Cortex of kidney (tissue), 1 donor: ENCODE measurements at places on chromosomes 3 and 15.

- DNase-seq: no peak
Observed at GRCh38 chr3:44016818-44017217, 224.9 kb upstream of the TOPAZ1 start.

DNA sequence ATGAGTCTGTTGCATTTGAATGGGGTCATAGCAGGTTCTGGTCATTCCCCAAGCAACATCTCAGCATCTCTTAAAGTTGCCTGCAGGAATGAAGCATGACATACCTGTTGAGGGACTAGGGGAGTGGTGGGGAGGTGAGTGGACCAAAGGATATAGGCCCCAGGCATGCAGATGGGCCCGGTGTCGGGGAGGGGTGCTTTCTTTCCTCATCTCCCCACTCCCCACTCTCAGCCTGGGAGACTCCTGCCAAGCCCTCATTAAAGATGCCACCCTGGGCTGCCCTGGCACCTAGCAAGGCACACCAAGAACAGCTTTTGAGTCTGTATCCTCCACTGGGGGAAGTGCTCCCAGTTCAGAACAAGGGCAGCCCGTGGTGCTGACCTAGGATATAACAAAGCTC, 54.2 kb downstream of the GRIP2 start:
- no peak for DNase-seq

GRCh38 chr15:63227689-63228088, 38.3 kb downstream of the RAB8B start:
- DNase-seq: no peak

GRCh38 chr3:182739619-182740018, 53.7 kb upstream of the ATP11B start:
- no peak for DNase-seq

GRCh38 chr3:112776000-112776399, 70.7 kb downstream of the CD200R1L start:
- no peak for DNase-seq

- no peak for DNase-seq
Observed at GRCh38 chr3:193902607-193903511, 233.1 kb upstream of the HES1 start.

DNA sequence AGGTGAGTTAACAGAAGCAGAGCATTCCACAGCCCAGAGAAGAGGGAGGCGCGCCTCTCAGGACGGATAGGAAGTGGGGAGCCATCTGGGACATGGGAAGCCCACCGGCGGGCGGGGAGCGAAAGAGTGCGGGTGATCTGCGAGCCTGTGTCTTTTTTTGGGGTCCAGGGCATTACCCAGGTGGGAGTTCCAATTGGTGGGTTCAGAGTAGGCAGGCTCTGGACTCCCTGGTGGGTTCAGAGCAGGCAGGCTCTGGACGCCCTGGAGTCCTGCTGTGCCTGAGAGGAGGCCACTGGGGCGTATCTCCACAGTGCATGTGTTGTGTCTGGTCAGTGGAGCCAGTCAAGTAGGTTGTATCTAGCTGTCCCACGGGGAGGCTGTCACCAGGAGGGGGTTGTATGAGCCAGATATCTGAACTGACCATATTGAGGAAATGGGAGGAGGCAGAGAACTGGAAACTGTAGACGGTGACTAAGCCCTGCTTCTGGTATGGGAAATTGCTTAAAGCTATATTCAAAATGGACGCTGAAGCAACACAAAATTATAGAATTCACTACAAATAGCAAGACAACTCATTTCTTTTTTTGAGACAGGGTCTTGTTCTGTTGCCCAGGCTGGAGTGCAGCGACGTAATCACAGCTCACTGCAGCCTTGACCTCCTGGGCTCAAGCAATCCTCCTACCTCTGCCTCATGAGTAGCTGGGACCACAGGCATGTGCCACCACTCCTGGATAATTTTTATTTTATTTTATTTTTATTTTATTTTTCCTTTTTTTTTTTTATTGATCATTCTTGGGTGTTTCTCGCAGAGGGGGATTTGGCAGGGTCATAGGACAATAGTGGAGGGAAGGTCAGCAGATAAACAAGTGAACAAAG, 34.5 kb upstream of the CHST2 start:
- no peak for DNase-seq

GRCh38 chr3:71251156-71251775, 332.3 kb downstream of the FOXP1 start:
- DNase-seq: no peak

GRCh38 chr3:108184824-108185223, 37.4 kb downstream of the IFT57 start:
- DNase-seq: no peak

DNA sequence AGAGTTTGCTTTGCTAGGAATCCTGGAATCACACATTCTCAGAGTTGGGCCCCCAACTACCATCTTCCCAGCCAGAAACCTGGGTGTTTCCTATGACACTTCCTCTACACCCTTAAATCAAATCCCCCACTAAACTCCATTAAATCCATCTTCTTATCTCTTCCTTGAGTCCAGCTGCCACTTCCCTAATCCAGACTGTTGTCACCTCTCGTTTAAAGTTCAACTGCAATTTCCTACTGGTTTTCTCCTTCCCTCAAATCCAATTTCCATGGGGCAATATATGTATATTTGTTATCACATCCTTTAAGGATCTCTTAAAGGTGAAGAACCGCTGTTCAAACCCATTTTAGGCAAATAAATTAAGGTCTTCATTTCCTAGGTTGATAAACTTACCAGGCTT, 73.6 kb upstream of the SNTN start:
- DNase-seq: no peak

DNA sequence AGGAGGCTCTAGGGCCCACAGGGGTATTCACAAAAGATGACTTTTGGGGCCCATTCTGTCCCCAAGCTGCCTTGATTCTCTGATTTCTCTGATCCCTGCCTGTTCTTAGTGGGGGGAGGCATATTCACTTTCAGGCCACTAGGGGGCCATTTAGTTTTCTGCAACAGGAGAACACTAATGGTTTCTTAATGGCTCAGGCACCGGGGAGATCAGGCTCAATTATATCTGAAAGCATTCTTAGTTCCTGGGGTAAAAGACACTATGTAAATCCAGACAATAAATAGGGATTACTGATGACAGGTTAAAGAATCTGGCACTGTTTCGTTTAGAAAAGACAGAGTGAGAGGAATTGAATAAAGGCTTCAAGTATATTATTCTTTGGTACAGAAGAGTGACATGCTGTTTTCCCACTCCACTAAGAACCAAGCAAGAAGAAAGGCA, 2.5 kb upstream of the INAFM2 start:
- DNase-seq: no peak

- no peak for DNase-seq
Observed at GRCh38 chr15:66151809-66152208, 101.7 kb downstream of the MEGF11 start.

DNA sequence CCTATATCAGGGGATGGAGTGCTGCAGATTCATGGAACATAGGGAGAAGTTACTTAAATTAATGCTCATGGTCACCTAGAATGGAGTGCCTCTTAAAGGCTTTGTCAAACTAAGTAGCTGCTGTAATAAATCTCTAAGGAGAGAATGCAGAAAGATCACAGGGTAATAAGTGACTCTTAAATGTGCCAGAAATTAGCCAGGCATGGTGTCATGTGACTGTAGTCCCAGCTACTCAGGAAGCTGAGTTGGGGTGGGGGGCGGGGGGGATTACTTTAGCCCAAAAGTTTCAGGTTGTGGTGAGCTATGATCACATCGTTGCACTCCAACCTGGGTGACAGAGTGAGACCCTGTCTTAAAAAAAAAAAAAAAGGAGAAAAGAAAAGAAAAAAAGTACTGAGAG, 90.9 kb upstream of the ASB14 start:
- DNase-seq: no peak

DNA sequence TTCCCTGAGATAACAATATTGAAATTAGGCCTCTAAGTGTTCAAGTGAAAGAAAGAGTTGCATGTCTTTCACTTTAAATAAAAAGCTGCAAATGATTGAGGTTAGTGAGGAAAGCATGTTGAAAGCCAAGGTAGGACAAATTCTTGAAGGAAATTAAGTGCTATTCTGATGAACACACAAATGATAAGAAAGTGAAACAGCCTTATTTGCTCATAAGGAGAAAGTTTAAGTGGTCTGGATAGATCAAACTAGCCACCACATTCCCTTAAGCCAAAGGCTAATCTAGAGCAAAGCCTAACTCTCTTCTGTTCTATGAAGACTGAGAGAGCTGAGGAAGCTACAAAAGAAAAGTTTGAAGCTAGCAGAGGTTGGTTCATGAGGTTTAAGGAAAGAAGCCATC, 36.1 kb downstream of the CRTC3 start:
- DNase-seq: no peak

DNA sequence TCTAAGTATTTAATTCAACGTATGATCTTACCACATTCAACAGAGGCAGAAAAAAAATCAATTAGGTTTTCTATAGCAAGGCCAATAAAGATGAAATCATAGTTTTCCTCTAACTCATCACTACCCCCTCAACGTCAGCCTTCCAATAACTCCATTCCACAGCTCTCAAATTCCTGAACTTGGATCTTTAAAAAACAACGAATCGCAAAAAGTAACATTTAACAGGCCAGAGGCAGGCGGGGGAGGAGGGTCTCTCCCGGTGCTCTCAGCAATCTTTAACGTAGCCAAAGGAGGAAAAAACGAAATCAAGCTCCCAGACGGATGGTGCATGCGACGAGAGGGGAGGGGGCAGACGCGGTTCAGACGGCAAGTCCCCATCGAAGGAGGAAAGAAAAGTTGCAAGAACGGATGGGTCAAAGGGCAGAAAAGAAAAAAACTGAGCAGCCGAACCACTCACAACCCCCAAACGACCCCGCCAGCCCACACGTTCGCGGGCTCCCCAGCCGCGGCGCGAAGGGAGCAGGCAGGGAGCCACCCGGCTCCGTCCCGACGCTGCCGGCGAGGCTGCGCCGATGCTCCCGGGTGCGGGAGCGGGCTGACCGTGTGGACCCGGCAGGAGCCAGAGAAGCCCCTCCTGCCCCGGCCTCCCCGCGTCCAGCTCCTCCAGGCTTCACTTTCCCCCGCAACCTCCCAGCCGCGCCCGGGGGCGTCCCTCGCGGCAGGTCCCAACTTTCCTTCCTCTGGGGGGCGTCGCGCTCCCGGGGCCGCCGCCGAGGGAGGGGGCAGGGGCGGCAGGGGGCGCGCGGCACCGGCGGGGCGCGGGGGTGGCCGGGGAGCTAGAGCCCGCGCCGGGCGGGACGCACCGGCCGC, 703 bp downstream of the PEAK1 start:
- DNase-seq: no peak

DNA sequence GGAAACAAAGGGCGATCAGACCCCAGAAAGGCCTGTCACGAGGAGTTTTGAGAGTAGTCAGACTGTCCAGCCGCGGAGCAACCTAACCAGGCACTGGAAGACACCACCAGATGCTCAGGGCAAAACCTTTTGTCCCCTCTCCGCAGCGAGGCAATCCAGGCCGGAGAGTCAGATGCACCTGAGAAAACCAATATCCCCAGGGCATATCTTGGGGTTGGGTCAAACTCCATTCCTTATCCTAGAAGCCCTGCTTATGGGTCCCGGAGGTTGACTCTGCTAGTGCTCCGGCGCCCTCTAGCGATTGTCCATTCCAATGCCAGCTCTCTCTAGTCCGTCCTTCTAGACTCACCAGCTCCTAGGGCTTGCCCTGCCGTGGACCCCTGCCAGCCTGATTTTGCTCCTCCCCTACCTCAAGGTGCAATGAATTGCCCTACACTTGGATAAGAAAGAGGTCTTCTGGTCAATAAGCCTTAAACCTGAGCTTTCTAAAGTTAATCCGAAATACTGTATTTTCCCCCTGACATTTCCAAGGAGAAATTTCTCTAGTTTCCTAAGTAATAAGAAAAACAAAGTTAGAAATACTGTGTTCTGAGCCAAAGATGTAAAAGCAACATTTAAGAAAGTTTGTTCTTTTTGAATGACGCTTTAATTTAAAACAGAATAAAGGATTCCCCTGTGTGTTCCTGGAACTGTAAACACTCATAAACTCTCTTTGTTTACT, 5.5 kb downstream of the CPNE4 start:
- no peak for DNase-seq

GRCh38 chr3:126525091-126525852, 1.3 kb downstream of the CHST13 start:
- DNase-seq: no peak

- no peak for DNase-seq
Observed at GRCh38 chr15:99717161-99718009, 15.9 kb downstream of the LYSMD4 start.

DNA sequence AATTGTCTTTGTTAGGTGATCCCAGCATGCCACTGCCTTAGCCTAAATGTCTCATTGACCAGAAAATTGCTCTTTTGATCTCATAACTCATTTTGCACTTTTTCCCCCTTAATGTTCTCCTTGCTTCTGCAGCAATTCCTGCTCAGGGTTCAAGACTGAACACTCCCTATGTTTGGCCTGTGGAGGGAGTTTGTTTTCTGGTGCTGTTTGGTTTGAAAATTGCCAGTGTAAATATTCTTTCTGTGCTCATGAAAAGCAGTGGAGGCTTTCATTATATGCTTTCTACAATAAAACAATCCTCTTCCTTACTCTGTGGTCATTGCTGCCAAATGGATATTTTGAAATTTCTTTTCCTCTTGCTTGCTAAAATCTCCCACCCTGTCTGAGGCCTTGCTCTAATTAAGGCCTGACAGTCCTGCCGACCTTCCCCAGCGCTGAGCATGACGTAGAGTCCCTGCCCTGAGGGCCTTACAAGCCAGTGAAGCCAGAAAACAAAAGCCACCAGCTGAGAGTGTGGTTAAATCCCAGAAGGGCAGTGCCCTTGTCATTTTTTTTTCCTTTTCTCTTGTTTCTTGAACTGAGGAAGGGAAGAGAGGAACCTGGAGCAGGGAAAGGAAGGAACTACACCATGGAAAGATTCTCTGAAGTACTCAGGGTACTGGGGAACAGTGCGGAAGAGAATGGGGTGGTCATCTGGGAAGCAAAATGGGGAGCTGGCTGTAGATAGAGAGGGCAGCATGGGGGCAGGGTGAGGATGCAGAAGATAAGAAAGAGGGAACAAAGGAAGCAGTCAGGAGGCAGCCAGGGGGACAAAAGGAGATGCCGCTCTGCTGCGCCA, 24.8 kb downstream of the ZBTB38 start:
- no peak for DNase-seq

DNA sequence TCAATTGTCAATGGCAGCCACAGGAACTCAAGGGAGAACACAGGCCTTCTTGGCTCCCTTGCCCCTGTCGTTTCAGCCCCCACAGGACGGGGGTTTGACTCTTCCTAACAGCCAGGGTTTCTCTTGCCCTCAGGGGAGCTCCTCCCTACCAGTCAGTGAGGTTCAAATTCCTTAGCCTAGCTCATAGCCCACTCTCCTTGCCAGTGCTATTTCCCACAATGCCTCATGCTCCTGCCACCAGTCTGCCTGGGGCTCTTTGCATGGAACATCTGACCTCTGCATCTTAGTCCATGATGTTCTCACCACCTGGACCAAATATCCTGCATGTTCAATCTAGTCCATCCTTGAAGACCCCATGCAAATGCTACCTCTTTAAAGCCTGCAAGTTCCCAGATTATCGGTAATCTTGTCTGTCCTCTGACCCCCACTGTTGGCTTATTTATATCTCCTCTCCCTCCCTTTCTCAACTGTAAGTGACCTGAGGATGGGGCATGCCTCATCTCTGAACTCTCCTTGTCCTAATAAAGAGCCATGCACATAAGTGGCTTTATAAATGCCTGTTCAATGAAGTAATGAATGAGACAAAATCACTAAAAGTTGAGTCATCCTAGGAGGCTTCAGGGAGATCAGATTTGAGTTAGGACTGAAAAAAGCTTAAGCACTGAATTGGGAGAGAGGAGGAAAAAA, 78.0 kb downstream of the MYO1E start:
- no peak for DNase-seq

- DNase-seq: no peak
Observed at GRCh38 chr15:41999290-42000285, 21.3 kb downstream of the PLA2G4E start.
